ENCODE measurements at places on chromosomes 5 and 9.
A peak's percentile ranks its signal among the peaks of the same experiment; 100 is the strongest.

- DNase-seq = no peak
Measured at GRCh38 chr9:76634356-76635054, 129.7 kb upstream of the PCA3 start.

DNA sequence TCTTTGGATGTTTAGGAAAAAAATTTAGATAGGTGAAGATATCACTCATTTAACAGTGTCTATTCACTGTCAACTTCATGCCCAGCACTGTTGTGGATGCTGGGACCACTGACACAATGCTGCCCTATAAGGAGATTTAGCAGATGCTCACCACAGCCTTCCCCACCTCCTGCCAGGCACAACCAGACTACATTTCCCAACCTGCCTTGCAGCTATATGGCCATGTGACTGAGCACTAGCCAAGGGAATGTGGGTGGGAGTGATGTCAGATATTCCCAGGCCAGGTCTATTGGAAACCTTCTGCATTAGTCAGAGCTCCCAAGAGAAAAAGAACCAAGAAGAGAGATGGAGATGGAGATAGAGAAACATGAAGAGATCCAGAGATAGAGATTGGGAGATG lies 302.6 kb upstream of the TAS2R1 start:
- DNase-seq = no peak

- DNase-seq = no peak
Measured at GRCh38 chr5:64929833-64930232, 161.1 kb downstream of the CWC27 start.

GRCh38 chr9:126439402-126439765 lies 112.8 kb downstream of the MVB12B start:
- no peak for DNase-seq

GRCh38 chr9:36190388-36191289 lies at the start of gene CLTA:
CLTA (plus strand) TSS chr9:36190921; CDS start chr9:36191057, 136 bp downstream.
- DNase-seq = peak; percentile 99

- DNase-seq = peak; percentile 85
Measured at GRCh38 chr9:10014889-10015288, 597.9 kb downstream of the PTPRD start.

DNA sequence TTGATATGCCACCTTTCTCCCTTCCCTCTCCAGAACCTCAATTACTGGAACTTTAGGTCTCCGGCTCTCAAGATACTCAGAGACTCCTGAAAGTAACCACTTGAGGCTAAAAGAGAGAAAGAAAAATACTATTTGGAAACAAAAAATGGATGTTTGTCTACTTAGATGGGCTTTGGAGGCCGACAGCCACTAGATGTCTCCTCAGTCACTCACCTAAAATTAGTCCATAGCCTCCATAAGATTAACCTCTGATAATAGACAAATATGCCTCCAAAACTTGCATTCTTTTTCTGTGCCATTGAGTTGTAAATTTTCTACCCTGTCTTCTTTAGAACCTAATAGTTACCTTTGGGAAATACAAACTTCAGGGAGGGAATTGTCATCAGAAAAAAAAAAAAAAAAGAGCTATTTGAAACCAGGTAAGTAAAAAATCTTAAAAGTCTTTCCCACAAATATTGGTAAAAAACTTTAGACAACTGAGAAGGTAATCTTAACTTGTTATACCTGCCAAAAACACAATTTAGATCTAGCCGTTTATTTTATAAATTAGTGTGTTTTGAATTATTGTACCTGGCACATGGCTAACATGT lies 11.2 kb upstream of the PCDH1 start:
- DNase-seq = no peak

GRCh38 chr9:136138566-136138965 lies 19.9 kb upstream of the TMEM250 start:
- DNase-seq = peak; percentile 20

GRCh38 chr5:154486427-154486866 lies 8.4 kb upstream of the HAND1 start:
- DNase-seq = peak; percentile 61

- peak; percentile 38 for DNase-seq
Measured at GRCh38 chr5:74310386-74310785, 330.1 kb downstream of the ENC1 start.

DNA sequence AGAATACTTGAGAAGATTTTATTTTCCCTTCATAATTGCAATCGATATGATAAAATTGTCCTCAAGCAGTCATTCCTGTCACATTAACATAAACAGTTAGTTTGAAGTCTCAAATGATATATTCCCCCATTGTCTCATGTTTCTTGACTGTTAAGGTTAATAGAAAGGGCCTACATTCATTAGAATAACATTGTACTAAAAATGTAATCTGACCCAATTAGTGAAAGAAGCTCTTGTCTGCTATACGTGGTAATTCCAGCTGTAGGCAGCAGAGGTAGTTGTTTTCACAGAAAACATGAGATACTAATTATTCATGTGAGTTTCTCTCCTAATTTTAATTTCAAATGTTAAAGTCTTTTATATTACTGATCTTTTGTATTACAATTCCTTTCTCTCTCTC lies 25.9 kb upstream of the AP3B1 start:
- DNase-seq = peak; percentile 13

GRCh38 chr5:96868603-96869371 lies 7.5 kb upstream of the ERAP2 start:
- no peak for DNase-seq

All from DMS79 treated with DMSO at 0.1 percent for 48 hours (cell line).